T-helper 17 cell (primary cell): ENCODE measurements at places on chromosomes 2 and 18. TPM values are rescaled to one million over a fixed set of nuclear protein-coding genes. Genes with fewer than 3 reads are reported as not detected.
A peak's percentile ranks its signal among the peaks of the same experiment; 100 is the strongest.

Gene RAD51AP2
- not detected for total RNA-seq

DNA sequence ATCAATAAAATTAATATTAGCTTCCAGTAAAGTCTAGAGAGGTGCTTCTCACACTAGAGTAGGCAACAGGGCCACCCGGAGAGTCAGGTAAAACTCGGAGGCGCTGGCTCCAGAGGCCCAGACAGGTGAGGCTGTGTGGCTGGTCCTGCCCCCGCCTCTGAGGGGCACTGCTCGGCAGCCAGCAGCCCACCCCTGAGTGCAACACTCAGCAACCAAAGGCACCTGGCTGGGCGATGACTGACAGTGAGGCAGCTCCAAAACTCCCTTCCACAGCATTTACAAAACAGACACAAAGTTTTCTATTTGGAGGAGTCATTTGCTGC, 138.8 kb upstream of the ID2 start:
- peak; percentile 21 for DNase-seq

DNA sequence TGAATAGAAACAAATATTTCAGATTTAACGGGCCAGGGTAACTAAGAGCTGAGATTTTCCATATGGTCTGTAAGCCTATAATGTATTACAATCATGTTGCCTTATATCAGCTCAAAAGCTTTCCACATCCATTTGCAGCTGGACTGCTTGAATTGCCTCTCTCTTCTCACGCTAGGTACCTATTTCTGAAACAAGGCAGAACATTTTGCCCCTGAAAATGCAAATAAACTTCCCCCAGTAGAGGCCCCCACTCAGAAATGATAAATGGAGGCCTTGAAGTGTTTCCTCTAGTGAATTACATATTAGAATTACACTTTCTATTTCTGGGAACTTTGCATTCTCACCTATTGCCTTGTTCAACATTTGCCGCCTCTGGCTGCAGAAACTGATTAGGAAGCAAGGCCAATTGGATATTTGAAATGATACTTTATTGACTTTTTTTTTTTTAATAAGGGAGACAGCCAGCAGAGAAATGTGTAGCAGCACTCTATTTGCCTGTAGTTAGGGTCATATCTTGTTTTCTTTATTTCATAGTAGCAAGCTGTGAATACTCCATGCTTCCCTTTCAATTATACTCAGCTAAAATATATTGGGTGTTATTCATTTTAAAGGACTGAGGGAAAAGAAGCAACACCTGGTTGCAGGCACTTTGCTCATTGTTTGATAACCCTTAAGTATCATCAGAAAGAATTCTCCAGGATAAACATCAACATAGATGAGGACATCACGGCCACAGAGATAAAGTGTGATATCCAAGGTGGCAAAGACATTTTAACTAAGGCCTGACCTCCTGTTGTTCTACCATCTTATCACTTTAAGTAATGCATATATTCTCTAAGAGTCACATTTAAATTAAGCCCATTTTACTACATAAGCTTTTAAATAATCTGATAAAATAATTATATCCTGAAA, 505.5 kb downstream of the LRRTM4 start:
- DNase-seq: no peak

DNA sequence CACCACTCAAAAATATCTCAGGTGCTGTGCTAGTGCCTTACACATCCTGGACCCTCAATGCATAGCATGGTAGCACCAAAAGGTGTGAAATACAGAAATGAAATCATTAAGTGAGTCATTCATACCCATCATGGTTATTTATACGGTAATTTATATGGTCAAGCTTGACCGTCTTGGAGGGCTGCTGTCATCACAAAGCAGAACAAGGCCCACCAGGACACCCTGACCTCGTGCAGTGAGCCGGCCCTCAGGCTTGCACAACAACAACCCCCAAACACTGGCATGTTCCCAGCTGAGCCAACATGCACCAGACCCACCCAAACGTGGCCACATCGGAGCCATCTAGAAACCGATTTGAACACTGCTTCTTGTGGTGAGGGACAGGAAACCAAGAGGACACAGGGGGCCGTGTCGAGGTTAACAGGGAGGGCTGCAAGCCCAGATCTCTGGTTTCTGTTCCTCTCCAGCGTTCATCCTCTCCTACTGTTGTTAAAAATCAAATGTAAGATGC, 378.5 kb upstream of the ID2 start:
- peak; percentile 48 for DNase-seq

DNA sequence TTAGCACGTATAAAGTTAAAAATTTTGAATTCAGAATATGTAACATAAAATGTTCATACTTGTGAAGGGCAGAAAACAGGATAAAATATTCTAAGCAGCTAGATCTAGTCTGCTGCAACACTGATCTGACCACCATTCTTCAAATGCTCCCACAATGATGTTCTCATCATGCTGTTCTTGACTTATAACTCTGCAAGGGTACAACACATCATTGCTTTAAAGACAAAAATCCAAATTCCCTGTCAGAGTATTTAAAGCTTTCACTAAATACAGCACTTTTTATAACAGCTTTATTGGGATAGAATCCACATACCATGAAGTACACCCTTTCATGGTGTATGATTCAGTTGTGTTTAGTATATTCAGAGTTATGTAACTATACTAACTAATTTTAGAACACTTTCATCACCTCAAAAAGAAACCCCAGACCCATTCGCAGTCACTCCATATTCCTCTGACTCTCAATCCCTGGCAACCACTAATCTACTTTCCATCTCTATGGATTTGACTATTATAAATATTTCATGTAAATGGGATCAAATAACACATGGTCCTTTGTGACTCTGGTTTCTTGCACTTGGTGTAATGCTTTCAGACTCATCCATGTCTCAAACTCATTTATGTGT, 56.4 kb downstream of the MAP4K3 start:
- DNase-seq: no peak

DNA sequence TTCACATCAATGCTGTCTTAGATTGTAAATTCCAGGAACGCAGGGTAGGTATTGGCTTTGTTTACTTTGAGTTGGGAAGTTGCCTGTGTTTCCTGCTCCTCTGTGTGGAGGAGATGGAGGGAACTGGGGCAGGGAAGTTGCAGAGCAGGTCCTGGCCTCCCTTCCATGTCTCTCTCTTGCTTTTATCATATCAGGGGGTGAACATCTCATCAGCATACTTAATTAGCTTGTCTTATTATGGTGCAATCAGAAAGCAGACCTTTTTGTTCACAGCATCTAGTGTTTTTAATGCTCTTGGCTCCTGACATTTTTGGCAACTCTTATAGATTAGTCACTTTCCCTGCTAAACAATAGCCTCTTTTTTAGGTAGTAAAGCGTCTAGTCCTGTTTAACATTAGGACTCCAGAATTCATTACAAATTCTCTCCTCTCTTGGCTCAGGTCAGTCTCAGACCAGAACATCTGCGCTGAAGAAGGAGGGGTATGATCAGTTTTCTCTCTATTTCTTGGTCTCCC, 11.5 kb upstream of the DIPK1C start:
- DNase-seq: no peak

GRCh38 chr2:69975853-69976462, 14.5 kb upstream of the ASPRV1 start:
- no peak for DNase-seq

Gene OSR1
- total RNA-seq: not detected

Gene GCKR
- total RNA-seq: not detected

Gene SPTBN1
- 195 TPM for total RNA-seq

GRCh38 chr2:11963966-11964365, 217.5 kb downstream of the LPIN1 start:
- DNase-seq: no peak

Gene CFC1
- total RNA-seq: not detected

Gene SMYD1
- total RNA-seq: not detected

- DNase-seq: no peak
Observed at GRCh38 chr18:63834471-63835113, 52.9 kb upstream of the SERPINB2 start.

DNA sequence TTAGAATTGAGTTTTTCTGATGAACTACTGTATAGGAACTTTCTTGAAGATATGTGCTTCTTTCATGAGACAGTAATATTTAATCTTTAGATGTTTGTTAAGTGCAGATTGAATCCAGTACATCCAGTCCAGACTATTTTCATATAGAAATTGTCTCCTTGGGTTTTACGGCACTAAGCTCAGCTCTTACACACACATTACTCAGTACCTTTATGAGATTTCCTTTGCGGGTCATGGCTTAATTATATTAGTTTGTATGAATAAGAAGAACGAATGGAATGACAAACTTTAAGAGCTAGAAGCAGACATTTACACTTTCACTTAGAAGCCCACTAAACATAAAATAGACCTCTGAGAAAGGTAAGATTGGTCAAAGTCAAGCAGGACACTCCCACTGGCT, 223.3 kb upstream of the THUMPD2 start:
- no peak for DNase-seq

- no peak for DNase-seq
Observed at GRCh38 chr2:41994233-41994637, 53.6 kb upstream of the PKDCC start.

GRCh38 chr2:65351948-65352595, 80.3 kb downstream of the SPRED2 start:
- no peak for DNase-seq

Gene SERPINB12
- total RNA-seq: not detected

GRCh38 chr18:40006634-40007033, 1948.4 kb upstream of the PIK3C3 start:
- DNase-seq: no peak

DNA sequence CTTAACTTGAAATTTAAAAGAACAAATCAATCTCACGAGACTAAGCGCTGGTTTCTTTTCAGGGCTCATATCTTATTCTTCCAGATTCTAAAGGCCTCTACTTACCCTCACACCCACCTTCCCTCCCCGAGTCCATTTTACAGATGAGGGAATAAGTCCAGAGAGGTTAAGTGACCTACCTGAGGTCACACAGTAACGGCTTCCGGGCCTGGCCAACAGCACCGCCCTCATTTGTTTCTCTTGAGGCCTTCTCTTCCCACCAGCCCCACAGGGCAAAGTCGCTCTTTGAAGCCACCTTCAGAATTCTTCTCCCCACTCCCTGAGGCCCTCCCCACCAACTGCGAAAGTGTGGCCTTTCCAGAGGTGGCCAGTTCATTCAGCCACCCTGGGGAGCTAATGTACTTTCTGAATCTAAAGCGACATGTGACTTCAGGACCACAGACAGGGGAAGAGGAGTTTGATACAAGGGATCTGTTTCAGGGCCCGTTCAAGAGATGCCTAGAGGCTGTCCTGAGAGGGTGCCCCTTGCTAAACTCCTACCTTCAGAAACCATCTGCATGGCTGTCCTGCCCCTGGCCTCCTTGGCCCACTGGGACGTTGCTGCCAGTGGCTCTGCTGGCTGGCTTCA, 275.3 kb downstream of the HAUS1 start:
- DNase-seq: no peak

Gene UGT1A10
- not detected for total RNA-seq

DNA sequence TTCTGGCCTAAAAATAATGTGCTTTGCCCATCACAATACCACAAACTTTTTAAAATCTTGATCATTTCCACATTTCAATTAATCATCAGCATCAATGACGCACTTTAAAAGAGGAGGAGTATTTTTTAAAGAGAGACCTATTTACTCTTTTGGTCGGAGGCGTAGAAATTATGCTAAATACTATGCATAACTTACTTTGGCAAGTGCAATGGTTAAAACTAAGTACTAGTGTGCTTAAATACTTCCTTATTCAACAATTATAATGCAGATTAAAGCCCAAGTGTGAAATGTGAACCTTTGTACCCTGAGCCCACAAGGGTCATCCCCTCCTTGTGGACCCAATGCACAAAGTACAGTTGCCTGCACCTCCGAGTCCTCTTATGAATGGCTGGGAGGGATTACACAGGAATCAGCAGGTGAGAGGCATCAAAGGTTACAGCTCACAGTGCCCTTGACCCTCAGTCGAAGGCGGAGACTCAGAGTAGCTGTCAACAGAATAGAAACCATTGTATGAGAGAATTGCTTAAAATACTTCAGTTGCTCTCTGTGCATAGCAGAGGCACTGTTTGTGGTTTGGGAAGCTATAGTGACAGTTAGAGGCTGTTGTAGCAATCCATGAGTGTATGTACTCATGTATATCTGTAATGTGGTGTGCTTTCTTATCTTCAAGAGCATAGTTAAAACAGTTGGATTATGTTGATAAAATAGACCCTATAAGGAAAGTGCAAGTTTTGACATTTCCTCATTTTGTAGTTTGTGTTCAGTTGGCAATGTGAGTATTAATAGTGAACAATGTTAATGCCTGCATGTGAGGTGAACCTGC, 151.7 kb upstream of the ITGA4 start:
- no peak for DNase-seq

GRCh38 chr2:199378948-199379650, 78.6 kb downstream of the SATB2 start:
- no peak for DNase-seq

Gene TMEM178A
- total RNA-seq: 0.65 TPM

DNA sequence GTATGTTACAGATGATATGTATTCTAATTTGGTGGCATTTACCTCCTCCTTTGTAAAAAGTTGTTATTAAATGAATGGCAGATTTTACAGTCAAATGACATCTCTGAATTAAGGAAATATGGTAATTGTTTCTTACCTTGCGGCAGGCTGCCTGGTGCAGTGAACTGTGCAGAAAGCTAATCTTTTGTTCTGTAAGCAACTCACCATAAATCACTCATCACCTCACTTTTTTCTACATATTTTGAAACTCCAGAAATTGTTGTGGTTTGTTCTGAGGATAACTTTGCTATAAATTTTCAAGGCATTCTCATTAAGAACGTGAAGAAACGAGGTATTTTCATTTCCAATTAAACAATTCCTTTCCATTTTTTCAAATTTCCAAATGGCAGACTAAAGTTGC, 52.7 kb downstream of the ST6GAL2 start:
- DNase-seq: no peak

DNA sequence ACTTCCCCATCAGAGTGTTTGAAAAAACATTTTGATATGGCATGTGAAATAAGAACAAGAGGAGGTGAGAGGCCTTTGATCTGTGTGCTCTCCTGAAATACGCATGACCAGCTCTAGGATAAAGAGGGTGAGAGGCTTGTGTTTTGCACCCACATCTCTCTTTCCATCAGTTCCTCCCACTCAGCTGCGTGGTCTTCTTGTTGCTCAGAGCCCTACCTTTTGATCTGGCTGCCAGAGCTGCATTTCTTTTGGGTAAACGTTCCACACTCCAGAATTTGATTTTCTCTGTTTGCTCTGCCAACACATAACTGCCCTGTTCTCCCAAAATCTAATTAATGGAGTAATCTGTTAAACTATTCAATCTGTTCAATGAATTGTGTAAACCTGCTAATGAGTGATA, 72.0 kb upstream of the FN1 start:
- no peak for DNase-seq

Gene SERPINB7
- total RNA-seq: not detected

Gene EML6
- 4.0 TPM for total RNA-seq

GRCh38 chr2:233760043-233760442, at the start of gene UGT1A1:
Gene UGT1A1, plus strand, starts transcription at chr2:233760270. Its CDS starts 18 bp downstream, at chr2:233760288.
- no peak for DNase-seq
